ENCODE measurements at places on chromosomes 1 and 21.

DNA sequence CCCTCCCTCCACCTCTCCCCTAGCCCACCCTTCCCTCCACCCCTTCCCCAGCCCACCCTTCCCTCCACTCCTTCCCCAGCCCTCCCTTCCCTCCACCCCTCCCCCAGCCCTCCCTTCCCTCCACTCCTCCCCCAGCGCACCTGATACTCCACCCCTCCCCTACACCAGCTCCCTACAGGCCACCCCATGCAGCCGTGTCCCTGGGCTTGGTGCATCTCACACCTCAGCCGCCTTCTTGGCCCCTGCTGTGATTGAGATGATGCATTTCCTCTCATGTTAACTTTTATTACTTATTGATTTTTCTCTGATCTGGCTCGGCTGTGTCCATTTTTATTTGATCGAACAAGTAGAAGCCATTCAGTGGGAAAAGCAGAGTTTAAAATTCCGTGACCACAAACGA is 243.8 kb downstream of the MATN1 start:
- DNase-seq, result no peak

DNA sequence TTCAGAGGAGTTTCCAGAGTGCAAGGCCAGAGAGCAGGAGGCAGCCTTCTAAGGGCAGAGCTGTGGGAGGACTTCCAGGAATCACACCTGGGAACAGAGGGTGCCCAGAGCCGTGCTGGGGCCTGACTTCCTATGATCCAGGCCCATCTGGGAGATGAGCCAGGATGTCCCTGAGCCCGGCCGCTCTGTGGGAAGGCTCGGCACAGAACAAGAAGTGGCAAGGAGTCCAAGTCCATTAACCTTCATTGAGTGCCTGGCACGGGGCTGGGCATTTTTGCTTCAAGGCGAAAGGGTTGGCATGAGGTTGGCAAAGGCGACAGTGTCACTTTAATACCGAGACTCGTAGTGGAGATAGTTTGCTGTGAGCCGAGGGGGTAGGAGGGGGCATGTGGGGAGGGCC is 18.2 kb downstream of the TMEM201 start:
- no peak for DNase-seq

DNA sequence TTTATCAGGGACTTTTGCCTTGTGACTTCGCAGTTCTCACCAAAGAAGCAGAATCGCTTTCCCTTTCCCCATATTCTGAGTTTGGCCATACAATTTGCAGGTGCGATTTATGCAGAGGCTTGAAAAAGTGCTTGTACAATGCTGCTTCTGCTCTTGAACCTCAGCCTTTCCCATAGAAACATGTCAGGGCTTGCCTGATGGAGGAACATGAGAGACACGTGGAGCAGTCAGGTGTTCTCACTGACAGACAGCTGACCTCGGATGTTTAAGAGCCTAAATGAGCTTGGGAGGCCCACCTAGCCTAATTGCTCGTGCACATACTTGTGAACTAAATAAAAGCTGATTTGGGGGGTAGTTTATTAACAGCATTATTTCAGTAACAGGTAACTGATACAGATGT is 290.0 kb downstream of the S1PR1 start:
- DNase-seq, result no peak

GRCh38 chr1:20974069-20974468 is 187.0 kb upstream of the HP1BP3 start:
- no peak for DNase-seq

DNA sequence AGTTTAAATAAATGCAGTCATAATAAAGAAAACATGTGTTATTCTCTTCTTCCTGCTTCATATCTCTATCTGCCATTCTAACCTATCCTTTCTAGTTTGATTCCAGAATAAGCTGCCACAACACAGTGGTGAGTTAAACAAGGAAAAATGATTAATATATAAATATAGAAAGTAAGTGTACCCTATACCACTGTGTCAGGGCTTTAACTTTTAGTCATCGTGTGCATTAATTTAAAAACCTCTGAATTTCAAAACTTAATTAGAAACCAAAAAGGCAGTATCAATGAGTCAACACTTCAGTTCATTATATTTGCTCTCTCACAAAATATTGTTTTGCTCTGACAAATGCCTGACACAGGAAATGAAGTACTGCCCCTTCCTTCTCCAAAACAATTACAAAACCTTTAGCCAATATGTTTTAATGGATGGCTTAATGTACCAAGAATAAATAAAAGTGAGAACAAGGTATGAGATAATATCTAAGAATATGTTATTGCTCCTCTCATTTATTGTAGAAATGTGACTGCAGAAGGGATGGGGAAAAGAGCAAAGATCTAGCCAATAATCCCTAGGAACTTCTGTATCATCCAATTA is 634.8 kb downstream of the KCNT2 start:
- DNase-seq, result no peak

DNA sequence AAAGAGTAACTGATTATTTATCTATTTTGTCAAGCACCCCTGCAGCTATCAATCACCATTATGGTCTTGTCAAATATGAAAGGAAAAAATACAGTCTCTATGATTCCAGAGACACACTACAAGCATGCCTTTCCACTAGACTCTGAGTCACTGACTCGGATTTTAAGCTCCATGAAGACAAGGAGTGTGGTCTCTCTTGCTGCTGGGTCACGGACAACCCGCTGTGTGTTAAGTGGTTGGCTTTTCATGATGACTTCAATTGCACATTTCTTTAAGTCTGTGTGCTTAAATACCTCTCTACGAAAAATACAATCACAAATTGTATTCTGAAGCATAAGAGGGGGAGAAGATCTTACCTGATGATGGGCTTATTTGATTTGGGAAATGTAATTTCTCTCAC is 14.0 kb upstream of the GNG4 start:
- DNase-seq, result no peak

DNA sequence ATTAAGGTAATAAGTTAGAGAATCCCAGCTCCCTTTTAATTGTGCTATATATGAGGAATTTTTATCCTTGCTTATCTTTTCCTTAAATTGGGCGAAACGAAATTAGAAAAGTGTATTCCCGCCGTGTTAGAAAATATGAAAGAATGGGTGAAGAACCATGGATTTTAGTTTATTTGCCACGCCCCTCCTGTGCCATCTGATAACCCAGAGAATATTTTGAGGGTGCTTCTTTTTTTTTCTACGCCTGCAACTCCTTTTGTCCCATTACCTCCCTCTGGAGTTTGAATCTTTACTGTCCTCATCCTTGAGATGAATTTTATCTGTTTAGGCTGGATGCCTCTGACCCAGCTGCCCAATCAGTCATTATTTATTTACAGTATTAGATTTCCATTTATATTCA is 1.6 kb downstream of the TLCD4 start:
- DNase-seq, result no peak

DNA sequence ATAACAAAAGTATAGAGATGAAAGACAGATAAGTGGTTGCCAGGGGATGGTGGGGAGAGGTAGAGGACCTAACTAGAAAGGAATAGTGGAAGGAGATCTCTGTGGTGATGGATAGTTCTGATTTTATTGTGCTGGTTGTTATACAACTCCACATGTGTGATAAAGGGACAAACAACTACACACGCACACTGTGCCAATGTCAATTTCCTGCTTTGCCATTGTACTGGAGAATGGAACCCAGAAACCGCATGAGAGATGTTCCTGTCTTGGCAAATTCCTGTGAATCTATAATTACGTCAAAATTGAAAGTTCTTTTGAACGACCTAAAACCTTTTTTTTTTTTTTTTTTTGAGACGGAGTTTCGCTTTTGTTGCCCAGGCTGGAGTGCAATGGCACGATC is 11.0 kb downstream of the TNFRSF9 start:
- no peak for DNase-seq

DNA sequence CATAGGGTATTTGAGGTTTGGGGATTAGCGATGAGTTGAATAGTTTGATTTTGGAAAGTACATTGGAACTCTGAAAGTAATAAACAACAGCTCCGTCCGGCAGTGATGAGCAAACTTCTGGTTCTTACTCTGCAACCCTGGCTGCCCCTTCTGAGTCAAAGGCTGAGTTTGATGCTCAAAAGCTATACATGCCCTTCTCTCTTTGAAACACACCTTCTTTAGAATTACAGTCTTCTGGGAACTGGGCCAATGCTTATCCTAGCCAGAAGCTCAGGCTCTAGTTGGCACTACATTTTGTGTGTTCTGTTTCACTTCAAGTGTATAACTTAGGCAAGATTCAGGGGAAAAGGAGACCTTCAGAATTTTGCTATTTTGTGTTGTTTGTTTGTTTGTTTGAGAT is 9.3 kb downstream of the AHCYL1 start:
- no peak for DNase-seq

GRCh38 chr1:54428837-54429518 is 22.8 kb upstream of the SSBP3 start:
- no peak for DNase-seq

DNA sequence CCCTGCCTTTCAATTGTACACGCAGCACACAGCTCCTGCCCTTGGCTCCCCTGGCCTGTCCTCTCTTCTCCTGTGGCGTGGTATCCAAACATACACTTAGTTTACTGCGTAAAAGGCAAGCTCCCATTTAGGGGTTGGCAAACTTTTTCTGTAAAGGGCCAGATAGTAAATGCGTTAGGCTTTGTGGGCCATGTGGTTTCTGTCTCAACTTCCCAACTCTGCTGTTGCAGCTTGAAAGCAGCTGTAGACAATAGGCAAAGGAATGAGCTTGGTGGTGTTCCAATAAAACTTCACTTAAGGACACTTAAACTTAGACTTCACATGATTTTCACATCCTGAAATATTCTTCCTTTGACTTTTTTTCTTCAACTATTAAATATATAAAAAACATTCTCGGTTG is 63.3 kb downstream of the RHOU start:
- DNase-seq, result no peak

DNA sequence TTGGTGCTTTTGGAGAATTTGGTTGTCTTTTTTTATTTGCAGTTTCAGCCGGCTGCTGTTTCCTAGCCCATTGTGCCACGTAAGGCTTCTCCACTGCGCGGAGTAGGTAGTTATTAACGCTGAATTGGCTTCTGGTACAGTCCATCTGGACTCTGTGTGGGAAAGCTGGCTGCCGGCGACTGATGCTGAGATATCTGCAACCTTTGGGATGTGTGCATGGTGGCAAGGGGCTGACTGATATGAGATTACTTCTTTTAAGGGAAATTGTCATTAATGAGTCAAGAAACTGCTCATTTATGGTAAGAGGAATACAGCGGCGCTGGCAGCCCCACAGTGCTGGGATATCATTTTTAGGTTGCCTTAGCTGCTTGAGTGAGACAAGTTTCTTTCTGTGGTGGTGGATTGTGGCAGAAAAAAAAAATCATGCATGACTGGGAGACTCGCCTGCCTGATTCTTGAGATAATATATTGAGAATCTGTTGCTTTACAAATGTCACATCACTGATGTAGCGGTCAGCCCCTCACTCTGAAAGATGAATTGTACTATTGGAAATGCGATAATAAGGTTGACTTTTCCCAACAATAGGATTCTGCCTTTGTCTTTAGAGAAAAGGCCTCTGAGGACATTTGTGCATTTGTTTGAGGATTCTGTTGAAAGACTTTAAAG is 2.5 kb upstream of the ELAVL4 start:
- DNase-seq, result no peak

DNA sequence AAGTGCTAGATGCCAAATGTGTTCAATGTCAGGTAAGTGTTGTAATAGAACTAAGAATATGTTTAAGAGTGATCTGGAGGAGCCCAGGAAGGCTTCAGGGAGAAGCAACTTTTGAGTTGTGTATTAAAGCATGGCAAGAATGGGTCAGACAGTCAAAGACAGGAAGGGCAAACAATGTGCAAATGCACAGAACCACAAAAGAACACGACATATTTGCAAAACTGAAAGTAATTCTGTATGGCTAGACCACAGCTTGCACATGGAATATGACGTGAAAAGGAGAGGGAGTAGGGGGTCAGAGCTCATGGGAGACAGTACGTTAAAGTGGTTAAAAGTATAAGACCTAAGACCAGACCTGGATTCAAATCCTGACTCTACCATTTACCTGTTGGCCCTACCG is 7.1 kb upstream of the SORT1 start:
- DNase-seq, result no peak

- no peak for DNase-seq
Observed at GRCh38 chr1:232221802-232222499, 408.0 kb downstream of the SIPA1L2 start.

DNA sequence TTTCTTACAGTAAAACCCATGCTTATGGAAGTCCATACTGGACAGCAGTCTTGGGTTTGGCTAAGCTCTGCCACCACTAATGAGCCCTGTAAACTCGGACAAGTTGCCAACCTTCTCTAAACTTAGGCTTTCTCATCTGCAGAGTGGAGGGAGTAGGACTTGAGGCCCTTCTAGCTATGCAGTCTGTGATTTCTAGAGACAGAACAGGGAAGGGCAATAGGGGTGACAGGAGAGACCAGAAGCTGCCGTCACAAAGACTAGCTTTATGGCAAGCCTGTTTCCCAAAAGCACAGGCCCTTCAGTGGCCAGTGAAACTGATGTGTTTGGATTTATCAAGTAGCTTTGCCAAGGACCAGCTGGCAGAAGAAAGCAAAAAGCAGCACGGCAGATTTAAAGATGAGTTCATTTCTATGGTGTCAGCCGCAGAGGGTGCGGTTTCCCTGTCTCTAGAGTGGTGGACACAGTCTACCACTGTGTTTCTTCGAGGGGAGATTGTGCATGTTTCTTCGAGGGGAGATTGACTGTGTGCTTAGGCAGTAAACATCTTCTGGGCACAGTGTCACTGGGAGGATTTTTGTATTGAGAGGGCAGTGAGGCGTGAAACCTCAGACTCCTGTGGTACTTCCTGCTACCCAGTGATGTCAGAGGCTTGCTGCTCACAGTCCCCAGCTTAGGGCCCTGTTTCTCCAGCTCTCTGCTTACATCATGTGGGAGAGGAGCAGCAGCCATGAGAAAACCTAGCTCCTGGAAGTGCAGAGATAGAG is 119.0 kb downstream of the ROR1 start:
- DNase-seq, result no peak

DNA sequence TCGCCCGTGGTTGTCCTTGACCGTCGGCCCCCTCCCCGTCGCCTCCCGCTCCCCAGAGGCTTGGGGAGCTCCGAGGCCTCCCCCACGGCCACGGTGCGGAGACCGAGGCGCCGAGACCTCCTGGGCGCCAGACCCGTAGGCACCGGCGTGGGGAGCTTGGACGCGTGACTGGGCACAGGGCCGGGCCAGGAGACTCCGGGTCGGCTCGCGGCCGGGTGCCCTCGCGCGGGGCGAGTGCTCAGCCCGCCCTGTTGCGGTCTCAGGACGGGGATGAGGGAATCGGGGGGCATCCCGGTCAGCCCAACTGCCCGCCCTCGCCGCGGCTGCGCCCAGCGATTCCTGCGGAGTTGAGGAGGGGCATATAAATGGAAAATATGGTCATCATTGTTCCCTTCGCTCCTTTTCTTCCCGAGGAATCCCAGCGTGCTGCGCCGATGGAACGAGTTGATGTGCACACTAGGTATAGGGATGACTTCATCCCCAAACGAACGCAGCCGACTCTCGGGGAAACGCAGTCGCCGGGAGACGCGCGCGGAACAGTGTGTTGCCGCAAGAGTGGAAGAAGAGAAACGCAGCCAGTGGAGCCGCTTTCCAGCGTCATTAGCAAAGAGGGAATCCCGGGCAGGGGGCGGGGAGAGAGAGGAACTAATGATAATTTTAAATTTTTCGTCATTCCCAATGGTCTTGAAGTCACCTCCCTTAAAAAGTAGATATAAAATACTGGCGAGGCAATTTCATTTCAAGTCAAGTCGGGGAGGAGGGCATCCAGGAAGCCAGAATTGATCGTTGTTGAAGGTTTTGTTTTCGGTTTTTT is 747 bp upstream of the ENAH start:
- DNase-seq, result no peak

- DNase-seq, result no peak
Observed at GRCh38 chr21:43323244-43324005, 103.5 kb downstream of the SIK1 start.
